Activated CD8-positive, alpha-beta memory T cell treated with anti-CD3 and anti-CD28 coated beads for 4 hours (primary cell): ENCODE measurements at places on chromosomes 11 and 22.
A peak's percentile ranks its signal among the peaks of the same experiment; 100 is the strongest.

DNA sequence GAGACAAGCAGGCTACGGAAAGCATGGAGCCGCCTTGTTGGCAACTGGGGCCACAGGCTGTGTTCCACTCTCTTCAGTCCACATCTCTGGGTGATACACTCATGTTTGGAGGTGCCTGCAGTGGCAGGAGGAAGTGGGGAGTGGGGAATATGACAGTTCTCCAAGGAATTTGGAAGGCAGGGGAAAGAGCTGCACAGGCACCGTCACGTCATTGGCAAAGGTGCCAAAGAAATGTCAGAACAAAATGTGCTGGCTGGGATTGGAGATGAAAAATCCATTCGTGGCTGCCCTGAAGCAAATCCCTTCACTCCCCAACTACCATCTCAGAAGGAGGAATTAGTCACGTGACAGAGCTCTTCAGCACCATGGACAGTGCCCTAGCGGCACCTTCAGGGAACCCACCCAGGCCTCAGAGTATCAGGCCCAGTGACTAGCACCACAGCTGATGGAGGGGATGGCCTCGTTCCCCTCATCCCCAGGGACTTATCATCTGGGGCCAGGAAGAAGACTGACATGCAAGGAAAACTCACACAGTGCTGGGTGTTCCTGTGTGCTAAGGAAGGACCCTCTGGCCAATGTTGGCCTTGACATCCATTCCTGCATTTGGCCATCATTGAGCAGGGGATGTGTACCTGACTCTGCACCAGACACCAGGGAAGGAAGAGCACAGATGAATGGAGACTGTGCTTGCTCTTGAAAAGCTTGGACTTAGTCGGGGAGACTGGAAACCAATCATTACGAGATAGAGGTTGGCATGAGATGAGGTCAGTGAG is 48.5 kb upstream of the PRDM11 start:
- no peak for DNase-seq

- no peak for DNase-seq
These were observed 674 bp upstream of the BAIAP2L2 start for GRCh38 chr22:38110863-38111852.

GRCh38 chr11:64360448-64360921 is 1.5 kb downstream of the RPS6KA4 start:
- DNase-seq = no peak

- peak; percentile 51 for DNase-seq
These were observed 19.6 kb downstream of the C22orf23 start for GRCh38 chr22:37933711-37934376.

DNA sequence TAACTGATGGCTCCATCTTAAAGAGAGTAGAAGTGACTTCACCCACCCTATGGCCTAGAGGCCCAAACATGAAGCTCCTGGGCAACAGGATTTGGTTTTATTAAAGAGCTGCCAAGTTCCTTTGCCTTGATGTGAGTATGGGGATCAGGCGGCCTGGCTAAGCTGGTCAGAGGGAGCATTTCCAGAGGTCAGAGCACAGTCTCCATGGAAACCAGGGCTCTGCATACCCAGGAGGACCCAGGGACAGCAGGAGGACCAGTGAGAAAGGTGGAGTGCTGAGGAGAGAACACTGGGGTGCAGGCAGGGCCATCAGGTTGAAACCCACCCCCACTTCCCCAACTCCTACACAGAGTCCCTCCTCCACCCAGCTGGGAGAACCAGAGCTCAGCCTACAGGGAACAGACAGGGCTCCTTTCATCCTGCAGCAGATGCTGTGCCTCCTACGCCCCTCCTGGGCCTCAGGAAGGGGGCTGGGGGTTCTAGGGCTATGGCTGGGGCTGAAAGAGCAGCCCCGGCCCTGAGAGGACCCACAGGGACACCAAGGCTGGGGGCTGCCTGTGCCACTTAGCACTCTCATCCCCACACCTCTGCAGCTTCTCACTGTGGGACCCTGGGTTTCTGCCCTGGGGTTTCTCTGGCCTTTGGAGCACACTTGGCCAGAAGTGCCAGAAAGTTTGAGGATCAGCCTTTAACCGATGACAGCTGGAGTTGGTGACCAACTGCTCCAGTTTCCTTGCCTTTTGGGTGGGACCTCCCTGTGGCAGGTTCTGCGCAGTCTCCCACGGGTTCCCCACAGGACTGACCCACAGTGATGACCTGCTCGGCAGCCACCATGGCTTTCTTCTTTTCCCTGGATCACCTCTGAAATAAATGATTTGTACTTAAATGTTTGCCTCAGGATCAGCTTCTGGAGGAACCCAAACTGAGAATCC is 13.8 kb upstream of the P2RY6 start:
- no peak for DNase-seq

- DNase-seq = no peak
These were observed 219.0 kb downstream of the CEP164 start for GRCh38 chr11:117546431-117547194.

DNA sequence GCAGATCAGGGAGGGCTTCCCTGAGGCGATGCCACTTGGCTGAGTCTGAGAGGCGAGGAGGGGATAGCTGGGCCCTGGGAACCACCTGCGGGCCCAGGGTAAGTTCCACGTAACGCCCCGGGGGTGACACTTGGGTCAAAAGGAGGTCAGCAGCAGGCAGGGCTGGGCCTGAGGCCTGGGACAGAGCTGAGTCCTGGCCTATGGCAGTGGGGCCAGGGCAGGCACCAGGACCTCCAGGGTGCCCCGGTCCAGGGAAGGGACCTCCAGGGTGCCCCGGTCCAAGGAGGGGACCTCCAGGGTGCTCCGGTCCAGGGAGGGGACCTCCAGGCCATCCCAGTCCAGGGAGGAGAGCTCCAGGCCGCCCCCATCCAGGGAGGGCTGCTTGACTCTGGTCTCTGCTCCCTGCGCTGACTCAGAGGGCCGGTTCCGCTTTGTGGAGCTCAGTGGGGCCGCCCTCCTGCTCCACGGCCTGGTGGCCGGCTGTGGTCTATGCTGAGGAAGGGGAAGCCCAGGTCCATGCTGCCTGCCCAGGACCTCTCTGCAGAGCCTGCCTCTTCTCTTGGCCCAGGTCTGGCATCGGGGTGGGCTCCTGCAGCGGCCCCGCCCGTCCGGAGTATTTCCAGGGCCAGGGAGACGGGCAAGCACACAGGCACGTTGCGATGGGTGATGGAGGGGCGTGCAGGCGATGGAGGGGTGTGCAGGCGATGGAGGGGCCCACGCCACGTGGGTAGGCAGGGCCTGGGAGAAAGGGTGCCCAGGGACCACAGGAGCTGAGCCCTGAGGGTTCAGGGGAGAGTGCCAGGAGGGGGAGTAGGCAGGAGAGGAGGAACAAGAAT is 19.5 kb upstream of the WNT7B start:
- DNase-seq = no peak

DNA sequence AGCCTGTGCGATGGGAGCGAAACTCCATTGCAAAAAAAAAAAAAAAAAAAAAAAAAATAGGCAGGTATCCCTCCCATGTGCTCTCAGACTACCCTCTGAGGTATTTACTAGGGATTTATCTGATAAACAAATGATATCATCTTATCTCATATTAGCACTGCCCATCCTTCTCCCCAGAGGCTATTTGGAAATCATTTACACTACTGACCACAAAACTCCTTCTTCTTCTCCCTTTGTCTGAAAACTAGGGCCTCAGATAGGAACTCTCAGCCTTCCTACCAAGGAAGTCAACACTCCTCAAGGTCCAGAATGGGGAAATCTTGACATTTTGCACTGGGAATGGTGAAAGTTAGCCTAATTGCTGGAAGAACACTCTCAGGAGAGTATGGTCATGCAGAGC is 46.4 kb downstream of the LARGE2 start:
- no peak for DNase-seq

DNA sequence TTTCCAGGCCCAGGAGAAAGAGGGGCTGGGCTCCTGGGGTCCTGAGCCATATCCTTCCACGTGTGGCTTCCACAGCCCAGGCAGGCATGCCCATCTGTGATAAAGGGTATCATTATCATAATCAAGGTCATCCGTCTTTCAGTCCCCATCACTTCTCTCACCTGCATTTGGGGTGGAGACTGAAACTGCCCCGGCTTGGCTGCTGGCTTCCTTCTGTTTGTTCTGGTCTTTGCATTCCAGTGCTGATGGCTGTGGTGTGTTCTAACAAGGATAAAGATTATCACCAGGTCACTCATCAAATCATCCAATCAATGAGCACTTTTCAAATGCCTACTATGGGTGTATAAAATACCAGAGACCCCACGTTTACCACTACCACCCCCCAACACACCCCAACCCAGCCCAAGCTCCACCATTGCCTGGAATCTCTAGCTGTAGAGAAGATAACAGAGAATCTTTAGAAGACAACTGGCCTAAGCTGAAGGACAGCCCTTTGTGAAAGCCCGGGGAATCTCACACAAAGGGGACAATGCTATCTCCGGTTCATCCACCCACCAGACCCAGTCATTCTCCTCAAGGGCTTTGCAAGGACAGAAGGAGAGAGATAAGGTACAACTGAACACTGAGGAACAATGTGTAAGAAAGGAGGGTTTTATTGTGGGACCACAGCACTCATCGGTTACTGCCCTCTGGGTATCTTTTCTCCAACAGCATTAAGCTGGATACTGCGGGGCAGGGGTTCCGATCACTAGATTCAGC is 54.9 kb downstream of the AHNAK start:
- no peak for DNase-seq

DNA sequence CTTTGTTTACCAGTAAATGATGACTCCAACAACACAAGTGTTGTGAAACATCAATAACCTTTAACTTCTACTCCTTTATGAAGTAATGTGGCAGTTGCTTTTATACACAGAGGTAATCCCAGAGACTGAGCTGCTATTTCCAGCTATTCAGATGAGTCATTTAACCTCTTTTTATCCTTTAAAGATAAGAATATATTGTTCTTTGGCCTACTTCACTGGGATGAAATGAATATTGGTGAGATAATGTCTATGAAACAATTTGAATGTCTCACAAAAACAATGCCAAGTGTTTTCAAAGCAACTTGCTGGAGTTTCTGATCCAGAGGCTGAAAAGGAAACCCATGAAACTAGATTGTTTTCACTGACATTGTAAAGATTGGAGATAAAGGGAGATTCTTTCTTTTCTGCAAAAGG is 564.4 kb upstream of the LUZP2 start:
- DNase-seq = no peak

GRCh38 chr11:117528097-117528721 is 200.6 kb downstream of the CEP164 start:
- no peak for DNase-seq

- no peak for DNase-seq
These were observed 5.3 kb upstream of the RHOD start for GRCh38 chr11:67051180-67051893.

GRCh38 chr22:23553438-23553837 is 26.7 kb downstream of the IGLL1 start:
- no peak for DNase-seq

DNA sequence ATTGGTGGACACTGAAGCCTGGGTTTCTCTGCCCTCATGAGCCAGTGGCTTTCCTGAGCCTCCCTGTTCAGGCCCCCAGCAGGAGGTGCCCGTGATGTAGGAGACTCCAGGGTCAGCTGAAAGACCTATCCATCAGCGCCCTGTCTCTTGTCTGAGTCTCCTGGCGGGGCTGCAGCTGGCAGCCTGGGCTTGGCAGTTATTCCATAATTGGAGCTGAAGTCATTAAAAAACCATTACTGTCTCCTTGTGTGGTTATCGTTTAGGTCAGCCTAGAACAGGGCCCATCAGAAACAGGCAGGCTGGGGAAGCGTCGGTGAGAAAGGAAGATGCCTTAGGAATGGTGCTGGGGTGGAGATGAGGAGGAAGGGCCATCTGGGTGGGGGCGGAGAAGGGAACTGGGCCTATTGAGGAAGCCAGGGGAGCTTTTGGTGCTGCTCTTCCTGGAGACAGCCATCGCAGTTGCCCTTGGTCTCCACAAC is 5.0 kb downstream of the TUB start:
- no peak for DNase-seq

DNA sequence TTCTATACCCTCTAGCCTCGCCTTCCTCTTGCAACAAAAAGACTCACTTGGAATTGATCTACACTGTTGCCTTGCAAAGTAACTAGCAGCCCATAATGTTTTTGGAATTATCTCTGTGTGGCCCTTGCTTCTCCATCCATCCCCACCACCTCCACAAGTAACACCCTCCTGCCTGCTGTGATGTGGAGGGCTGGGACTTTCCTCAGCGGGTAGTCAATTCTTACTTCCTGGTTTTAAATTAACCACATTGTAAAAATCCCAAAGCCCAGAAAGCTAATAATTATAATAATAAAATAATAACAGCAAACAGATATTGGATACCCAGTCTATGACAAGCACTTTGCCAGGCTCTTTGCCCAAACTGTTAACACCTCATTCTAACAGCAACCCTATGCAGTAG is 40.8 kb upstream of the GALNT18 start:
- DNase-seq = no peak

DNA sequence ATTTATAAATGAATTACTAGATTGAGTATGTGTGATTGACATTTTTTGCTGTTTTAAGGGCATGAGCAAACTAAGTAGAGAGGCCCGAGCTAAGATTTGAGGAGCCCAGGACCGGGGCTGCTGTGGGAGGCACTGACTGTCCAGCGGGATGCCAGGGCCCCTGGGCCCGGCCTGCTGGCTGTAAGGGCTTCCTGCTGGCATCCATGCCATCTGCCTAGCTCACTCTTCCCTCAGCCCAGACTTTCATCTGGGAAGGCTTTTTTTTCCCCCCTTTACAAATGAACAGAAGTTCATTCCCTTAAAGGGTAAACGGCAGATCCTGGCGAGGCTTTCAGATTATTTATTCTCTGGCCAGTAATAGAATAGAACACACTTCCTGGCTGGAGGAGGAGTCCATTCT is 16.0 kb upstream of the TP53I11 start:
- no peak for DNase-seq

GRCh38 chr11:12860827-12861226 is 148.3 kb upstream of the RASSF10 start:
- DNase-seq = no peak

DNA sequence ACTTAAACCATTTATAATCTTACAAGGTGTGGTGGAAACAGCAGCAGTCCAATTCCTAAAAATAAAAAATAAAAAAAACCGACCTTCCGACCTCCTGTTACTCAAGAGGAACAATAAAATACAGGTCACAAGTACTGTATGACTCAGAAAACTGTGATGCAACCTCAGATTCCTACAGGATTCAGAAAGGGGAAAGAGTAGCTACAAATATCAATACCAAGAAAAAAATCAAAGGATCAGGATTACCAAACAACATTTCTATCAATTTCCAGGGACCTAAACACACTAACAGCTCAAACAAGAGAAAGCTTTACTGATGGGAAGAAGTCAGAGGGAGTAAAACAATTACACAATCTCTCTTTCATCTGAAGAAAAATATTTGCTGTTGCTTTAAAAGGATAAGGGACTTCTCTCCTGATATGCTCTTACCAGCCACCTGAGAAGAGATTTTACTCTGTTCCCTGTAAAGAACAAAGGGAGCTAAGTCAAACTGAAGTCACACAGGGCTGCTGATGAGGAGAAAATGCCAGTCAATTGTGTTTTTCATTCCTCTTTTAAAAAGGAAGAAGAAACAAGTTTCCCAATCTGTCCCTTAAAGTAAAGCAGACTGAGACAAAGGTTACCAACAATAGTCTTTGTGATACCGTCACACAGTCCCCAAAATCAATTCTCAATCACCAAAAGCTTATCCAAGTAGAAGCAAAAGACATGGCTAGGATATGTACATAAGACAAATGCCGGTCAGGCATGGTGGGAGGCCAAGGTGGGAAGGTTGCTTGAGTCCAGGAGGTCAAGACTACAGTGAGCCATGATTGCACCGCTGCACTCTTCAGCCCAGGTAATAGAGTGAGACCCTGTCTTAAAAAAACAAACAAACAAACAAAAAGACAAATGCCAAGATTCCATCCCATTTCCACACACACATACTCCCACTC is 39.3 kb downstream of the AMBRA1 start:
- no peak for DNase-seq
